Adrenal gland (tissue), 19 donors: ENCODE measurements at places on chromosomes 7 and 10. TPM values are rescaled to one million over a fixed set of nuclear protein-coding genes. Genes with fewer than 3 reads are reported as not detected.

ADCY1 gene
- 2.3 TPM for polyA plus RNA-seq

CD36 gene
- 29.8 TPM for polyA plus RNA-seq

SLC26A5 gene
- 0.22 TPM for polyA plus RNA-seq

FAM24B gene
- polyA plus RNA-seq = 4.0 TPM
